ENCODE measurements at places on chromosomes 5 and 9.

DNA sequence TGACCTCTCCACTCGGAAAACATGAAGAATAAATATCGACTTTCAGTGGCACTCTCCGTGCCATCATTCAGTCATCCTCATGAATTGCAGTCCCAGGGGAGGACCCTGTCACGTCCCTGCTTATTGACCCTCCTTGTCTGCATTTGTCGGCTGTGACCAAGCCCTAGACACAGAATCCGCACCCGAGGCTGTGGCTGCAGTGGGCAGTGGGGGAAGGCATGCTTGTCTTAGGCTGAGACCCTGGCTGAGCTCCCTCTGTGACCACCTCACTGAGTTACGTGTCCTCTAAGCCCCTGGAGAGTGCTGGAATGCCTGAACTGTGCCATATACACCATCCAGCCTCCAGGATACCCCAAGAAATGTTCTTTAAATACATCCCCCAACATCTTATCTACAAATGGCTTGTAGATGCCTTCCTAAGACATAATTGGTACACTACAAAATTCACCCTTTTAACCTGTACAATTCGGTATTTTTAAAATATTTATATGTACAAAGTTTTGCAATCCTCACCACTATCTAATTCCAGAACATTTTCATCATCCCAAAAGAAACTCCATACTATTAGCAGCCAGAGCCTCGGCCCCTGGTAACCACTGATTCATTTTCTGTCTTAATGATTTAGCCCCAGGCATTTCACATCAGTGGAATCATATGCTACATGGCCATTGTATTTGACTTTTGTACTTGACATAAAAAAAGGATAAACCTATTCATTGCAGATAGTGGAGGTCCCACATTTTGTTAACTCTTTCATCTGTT is 80.8 kb upstream of the ICE1 start:
- no peak for DNase-seq

DNA sequence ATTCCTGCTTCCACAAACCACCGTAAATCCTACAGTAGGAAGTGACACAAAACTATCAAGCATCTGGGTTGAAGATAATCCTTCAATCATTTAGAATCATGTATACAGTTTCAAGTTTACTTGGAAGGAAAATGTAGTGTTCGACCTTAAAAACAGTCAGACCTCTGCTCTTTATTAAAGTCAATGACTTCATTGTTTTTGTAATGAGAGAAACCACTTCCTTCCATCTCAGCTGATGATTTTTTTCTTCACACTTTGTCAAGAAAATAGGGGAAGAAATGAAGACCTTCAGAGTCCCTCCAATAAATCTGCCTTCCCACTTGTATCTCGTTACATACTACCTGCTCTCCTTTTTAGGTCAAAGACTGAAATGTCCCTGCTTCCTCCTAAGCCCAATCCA is 30.1 kb downstream of the TUSC1 start:
- DNase-seq: no peak

GRCh38 chr5:132007399-132008162 is 3.9 kb downstream of the ACSL6 start:
- DNase-seq: peak; percentile 68

GRCh38 chr9:93093127-93093876 is 2.7 kb upstream of the CARD19 start:
- no peak for DNase-seq

DNA sequence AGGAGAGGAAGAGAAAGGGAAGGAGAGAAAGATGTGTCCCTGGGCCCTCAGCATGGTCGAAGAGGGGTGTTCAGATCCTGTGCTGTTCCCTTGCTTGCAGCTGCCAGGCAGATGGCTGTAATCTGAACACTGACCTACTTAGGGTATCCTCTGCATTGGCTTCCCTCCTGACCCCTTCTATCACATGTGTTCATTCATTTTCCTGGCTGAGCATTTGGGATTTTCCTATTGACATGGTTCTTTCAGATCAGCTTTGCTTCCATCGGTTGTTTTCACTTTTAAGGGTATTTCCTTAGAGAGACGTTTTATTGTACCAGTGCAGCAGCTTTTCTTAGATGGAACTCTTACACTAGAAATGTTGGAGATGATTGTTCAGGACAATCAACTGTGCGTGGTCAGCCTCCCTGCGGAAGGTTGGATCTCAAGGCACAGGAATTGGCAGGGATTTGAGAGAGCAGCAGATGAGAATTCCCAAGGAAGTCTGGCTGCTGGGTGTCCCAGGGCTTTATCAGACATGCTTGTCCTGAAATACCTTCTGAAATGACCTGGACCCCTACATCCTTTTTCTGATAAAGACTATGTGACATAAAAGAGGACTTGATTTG is 26.0 kb downstream of the ACTBL2 start:
- DNase-seq: no peak

- DNase-seq: no peak
These were observed 10.9 kb upstream of the RIMOC1 start for GRCh38 chr5:41893074-41893851.

GRCh38 chr5:160702934-160703333 is 149.1 kb downstream of the ATP10B start:
- DNase-seq: no peak

- no peak for DNase-seq
These were observed 97.4 kb upstream of the ALDH1A1 start for GRCh38 chr9:73050065-73050816.

GRCh38 chr9:135229701-135230385 is 142.4 kb downstream of the OLFM1 start:
- DNase-seq: peak; percentile 6

DNA sequence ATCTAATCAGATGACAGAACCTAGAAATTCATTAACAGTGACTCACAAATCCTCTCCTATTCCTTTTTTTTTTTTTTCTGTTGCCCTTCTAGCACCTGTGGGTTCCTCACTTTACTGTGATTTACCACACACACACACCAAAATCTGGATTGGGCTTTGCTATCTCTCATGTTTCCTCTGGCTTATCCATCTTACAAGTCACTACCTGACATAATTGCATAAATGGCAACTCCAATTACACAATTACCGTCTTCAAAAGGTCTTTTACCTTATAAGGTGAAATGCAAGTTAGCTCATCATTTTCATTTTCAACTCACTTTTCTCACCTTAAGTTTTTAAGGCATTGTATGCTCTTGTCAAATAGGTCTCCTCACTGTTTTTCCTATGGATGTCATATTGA is 426.3 kb upstream of the MEF2C start:
- DNase-seq: no peak

- DNase-seq: no peak
These were observed 125.9 kb downstream of the EHMT1 start for GRCh38 chr9:137744632-137745183.

DNA sequence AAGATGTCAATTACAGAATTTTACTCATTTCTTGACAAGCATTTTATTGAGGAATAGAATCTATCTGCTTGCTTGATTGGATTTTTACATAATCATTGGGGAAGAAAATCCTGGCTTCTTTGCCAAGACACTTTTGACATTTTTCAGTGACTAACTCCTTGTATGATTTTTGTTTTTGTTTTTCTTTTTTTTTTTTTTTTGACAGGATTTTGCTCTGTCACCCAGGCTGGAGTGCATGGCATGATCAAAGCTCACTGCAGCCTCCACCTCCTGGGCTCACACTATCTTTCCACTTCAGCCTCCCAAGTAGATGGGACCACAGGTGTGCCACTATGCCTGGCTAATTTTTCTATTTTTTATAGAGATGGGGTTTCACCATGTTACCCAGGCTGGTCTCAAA is 672.3 kb upstream of the RGMB start:
- DNase-seq: no peak

- DNase-seq: no peak
These were observed 6.5 kb downstream of the CDO1 start for GRCh38 chr5:115809946-115810345.

DNA sequence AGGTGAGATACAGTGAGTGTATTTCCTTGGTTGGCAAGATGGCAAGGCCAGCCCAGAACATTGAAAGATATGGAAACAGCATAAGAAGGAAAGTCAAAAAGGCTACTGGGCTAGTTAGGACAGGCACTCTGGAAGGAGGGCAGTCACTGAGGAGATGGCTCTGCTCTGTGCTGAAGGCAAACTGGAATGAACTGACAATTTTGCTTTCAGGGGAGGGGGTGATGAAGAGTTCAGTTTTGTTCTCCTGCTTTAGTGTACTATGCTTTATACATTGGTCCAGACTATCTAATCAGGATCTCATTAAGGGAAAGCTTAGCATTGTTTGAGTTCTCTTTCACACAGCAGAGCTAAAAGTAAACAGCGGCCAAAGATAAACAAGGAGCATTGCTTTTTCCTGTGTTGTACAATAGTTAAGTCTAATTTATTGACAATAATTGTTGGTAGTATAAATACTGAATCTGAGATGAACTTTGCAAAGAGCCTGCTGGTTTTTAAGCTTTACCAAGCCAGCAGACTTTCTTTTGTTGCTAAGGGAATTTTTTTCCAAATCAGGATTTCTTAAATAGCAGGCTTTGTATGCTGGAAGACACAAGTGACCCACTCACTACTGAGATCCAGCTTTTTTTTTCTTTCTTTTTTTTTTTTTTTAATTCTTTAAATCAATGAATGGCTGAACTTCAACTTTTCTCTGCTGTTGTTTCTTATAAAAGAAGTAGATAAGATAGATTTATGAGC is 355.5 kb downstream of the ARRDC3 start:
- DNase-seq: no peak

- DNase-seq: no peak
These were observed 8.9 kb downstream of the ARAP3 start for GRCh38 chr5:141672841-141673813.

- no peak for DNase-seq
These were observed 19.5 kb downstream of the NCS1 start for GRCh38 chr9:130191749-130192120.

DNA sequence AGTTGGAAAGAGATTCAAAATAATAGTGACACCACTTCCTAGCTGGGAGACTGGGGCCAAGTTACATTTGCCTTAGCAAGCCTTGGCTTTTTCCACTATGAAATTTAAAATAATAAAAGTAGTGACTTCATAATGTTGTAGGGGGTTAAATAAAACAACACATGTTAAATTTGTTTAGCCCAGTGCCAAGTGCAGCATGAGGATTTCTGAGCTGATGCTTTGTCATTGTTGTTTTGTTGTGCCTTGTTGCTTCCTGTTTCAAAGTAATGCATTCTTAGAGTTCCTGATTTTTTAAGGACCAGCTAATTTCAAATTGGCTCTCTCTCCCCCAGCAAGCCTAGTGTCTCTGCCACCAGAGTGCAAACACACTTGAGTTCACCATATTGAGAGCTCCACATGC is 270.7 kb upstream of the PAPPA start:
- DNase-seq: no peak

- DNase-seq: peak; percentile 20
These were observed 8.3 kb upstream of the WDR5 start for GRCh38 chr9:134127616-134128015.

GRCh38 chr9:127122176-127123063 is at the start of gene ANGPTL2:
ANGPTL2 (minus strand) TSS chr9:127122635; CDS start chr9:127108731, 13,904 bp downstream.
- DNase-seq: peak; percentile 95

GRCh38 chr5:53403758-53404157 is 76.7 kb upstream of the FST start:
- no peak for DNase-seq

DNA sequence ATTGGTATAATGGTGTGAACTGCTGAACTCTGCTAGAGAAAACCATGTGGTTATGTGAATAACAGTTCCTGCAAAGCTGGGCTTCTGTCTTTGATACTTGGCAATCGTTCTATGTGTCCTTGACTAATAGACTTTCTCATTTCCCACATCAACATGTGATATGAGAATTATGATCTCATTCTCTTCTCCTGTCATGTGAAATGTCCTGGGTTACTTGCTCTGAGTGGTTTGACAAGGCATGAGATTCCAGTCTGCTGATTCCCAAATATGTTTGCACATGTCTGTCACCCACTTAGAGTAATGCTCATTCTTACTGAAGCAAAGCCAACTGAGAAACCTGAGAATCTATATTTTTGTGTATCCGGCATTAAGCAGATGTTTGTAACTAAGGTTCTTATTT is 141.2 kb downstream of the PARP8 start:
- no peak for DNase-seq

- DNase-seq: no peak
These were observed 514.9 kb upstream of the CLINT1 start for GRCh38 chr5:158373608-158374395.

- no peak for DNase-seq
These were observed 47.2 kb upstream of the DAB2IP start for GRCh38 chr9:121604242-121604641.

DNA sequence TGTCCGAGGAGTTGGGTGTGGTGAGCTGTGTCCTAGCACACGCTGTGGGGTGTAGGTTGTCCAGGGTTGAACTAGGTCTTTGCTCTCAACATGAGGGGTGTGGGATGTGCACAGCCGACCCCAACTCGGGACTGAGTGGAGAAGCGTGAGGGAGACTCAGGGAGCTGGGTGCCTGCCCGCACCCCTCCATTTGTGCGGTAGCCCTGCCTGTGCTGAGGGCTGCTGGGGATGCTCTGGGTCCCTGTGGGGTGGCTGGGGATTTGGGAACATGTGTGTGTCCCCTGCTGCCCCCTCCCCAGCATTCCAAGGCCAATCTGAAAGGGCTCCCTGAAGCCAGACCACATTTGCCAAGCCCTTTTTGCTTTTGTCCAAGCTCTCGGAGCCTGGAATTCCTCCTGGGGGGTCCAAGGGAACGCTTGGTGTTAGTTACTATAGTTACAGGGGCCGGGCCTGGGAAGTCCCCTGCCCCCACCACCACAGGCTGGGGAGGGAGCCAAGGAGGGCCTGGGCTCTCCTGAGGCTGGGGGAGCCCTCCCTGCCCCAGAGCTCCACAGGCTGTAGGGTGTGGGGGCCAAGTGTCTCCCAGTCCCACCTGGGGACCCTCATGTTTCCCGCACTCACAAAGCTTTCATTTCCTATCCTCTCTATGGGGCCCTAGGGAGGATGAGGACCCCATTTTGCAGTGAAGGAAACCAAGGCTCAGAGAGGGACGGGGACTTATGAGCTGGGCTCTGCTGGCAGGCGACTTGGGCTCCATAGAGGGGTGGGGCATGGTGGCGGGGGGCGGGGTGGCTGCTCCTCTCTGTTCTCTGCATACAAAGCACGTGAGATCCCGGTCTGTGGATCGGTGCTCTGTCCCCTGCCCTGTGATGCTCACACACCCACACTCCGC is 1.1 kb downstream of the CRB2 start:
- no peak for DNase-seq

GRCh38 chr5:134547999-134548658 is 22.7 kb downstream of the JADE2 start:
- no peak for DNase-seq
